ENCODE measurements at places on chromosomes 2 and 18.

- DNase-seq, result no peak
These were observed 81.3 kb downstream of the TGFA start for GRCh38 chr2:70472221-70472890.

DNA sequence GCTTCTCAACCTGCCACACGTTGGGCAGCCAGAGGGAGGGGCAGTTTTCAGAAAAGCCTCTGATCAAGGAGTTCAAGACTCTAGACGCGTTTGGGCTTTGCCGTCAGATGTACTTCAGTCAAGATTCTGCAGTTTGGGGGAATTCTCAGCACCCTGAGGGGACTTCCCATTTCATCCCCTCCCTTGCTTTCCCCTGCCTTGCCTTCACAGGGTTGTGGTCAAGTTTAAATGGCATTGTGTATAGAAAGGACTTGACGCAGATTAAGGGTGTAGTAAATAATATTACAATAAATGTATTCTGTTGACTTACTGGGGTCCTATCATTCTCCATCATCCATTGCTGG, 198.3 kb upstream of the NABP1 start:
- no peak for DNase-seq

DNA sequence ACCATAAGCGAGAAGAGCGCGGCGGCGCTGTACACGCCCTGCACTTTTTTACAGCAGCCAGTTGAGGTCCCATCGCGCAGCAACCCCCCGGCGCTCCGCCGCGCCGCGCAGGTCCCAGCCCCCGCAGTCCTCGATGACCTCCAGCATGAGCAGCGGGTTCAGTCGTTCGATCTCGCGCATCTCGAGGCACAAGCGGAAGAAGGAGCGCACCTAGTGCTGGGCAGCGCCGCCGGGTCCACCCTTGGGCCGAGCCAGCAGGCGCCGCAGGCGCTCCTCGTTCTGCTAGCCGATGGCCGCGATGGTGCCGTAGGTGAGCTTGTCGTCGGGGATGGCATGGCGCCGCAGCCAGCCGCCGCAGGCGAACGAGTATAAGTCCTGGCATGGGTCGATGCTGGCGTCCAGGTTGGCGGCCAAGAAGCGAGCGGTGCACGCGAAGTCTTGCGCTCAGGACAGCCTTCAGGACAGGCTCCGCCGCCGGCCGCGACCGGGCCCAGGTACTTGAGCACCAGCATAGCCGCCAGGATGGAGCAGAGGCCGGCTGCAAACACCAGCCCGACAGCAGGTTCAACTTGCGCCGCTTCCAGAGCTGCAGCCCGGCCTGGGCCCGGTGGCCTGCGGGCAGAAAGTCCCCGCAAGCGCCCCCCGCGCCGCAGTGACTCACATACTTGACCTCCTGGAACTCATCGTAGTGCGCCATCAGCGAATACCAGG, 8.3 kb downstream of the ALPP start:
- peak; percentile 37 for DNase-seq

DNA sequence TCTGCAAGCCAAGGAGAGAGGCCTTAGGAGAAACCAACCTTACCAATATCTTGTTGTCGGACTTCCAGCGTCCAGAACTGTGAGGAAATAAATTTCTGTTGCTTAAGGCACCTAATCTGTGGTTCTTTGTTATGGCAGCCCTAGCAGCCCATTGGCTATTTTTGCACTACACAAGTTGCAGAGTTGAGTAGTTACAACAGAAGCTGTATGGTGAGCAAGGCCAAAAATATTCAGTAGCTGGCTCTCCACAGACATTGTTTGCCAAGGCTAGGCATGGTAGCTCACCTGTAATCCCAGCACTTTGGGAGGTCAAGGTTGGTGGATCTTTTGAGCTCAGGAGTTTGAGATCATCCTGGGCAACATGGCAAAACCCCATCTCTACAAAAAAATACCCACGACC, 27.1 kb upstream of the SCYGR1 start:
- no peak for DNase-seq

DNA sequence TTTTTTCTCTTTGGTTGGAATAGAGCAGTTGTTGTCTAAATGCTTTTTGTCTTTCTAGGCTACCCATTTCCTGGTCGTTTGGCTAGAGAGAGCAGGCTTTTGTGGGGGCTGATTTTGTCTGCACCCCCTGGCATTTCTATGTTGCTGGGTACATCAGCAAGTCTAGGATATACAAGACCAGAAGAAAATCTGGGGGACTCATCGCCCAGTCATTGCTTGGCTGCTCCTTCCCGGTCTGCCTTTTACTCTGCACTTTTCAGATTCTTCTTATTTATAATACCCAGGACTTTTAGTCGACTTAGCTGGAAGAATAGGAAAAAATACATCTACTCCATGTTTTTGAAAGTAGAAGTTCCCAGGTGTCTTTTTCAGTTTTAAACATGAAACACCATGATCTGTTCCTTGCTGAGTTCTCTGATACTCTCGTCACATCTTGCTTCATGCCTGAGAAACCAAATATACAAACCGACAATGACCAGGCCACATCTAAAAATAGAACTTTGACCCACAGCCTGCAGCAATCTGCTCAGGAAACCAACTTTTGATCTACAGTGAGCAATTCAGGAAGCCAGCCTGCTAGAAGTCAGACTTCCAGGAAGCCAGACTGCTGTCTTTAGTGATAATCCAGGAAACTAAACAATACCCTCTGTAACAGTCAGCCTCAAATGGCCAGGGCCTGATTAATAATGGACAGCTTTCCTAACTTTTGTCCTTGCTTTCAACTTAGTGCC, 163.8 kb upstream of the MEX3C start:
- DNase-seq, result peak; percentile 33

- DNase-seq, result no peak
These were observed 89.1 kb downstream of the FIGN start for GRCh38 chr2:163646687-163647086.

- peak; percentile 28 for DNase-seq
These were observed 108.3 kb downstream of the SMAD7 start for GRCh38 chr18:48842259-48843061.

DNA sequence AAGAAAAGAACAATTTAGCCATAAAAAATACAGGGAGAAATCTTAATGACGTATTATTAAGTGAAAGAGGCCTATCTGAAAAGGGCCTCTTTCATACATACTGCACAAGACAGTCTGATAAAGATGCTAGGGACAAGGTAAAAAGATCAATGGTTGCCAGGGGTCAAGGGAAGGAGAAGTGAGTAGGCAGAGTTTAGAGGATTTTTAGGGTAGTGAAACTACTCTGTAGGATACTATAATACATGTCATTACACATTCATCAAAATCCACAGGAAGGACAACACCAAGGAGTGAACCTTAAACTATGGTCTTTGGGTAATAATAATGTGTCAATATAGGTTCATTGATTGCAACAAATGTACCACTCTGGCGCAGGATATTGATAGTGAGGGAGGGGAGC, 289.3 kb downstream of the FSIP2 start:
- no peak for DNase-seq

GRCh38 chr2:233242231-233242927, 9.1 kb upstream of the ATG16L1 start:
- no peak for DNase-seq

- no peak for DNase-seq
These were observed 47.9 kb downstream of the RBMS1 start for GRCh38 chr2:160445673-160446072.
